ENCODE measurements at places on chromosomes 3 and 15. TPM values are rescaled to one million over a fixed set of nuclear protein-coding genes. Genes with fewer than 3 reads are reported as not detected.

Gene PAQR5
- total RNA-seq = 13.6 TPM

Gene ZNF717
- total RNA-seq = 7.3 TPM

Gene DUOXA2
- 10.4 TPM for total RNA-seq

Gene RTP1
- total RNA-seq = not detected

Gene ARL14
- 0.32 TPM for total RNA-seq
